Stimulated activated CD4-positive, alpha-beta T cell treated with anti-CD3 and anti-CD28 coated beads, Interleukin-1b, Interleukin-23, amount 100 ng/mL, for 24 hours (primary cell): ENCODE measurements at places on chromosomes 6 and 20.

DNA sequence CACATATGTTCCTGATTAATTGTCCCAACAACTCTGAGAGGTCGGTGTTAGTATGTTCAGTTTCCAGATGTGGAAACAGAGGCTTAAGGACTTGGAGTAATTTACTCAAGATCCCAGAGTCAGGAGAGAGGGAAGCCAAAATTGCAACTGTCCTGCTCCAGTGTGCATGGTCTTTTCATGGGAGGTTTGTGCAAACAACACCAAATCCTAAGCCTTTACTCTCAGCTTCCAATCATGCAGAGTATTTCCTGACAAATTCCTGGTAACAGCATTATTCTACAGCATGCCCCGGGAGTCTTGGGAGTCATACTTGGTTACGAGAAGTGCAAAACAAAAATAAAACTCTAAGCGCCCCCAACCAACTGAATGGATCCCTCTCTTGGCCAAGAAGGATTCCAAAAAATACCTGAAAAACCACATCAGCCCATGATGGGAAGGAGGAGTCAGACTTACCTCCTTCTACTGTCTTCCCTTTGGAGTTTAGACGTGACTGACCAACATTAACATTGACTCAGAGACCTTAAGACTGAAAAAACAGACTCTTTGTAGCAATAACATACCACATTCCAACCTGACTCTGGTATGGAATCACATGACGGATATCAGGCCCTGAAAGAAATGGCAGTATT lies 30.8 kb upstream of the PPP1R3G start:
- no peak for DNase-seq

GRCh38 chr20:41247523-41248367 lies 69.8 kb downstream of the ZHX3 start:
- no peak for DNase-seq

- no peak for DNase-seq
Observed at GRCh38 chr6:129845696-129846095, 15.4 kb downstream of the TMEM244 start.

GRCh38 chr6:149950423-149950822 lies 8.6 kb downstream of the ULBP2 start:
- DNase-seq = no peak

GRCh38 chr6:93713974-93714373 lies 294.6 kb upstream of the EPHA7 start:
- no peak for DNase-seq

GRCh38 chr20:40251284-40251932 lies 437.6 kb downstream of the MAFB start:
- no peak for DNase-seq

DNA sequence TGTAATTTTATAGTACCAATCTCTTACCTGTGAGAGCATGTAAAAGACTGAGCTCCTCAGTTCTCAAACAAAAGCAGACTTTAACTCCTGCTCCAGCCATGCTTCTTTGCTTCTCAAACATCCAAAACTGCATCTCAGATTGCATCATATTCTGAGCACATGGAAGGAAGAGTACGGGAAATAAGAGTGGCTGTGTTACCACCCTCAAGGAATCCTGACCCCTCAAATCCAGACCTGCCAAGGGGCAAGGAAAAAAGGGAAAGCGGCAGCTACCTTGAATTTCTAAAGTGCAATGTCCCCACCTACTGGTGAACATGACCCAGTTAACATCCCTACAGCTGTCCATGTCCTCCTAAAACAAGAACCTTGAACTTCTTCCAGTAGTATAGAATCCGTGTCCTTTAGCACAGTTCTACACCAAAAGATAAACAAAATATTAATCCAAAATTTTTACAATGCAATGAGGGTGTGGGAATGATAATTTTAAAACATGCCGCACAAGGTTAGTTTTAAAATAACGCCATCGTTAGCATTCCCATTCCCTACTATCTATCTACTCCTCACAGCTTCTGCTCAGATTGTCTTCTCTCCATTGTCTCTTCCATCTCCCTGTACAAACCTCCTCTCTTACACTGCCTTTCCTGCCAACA lies 34.1 kb upstream of the HLA-DQB1 start:
- peak; percentile 7 for DNase-seq

DNA sequence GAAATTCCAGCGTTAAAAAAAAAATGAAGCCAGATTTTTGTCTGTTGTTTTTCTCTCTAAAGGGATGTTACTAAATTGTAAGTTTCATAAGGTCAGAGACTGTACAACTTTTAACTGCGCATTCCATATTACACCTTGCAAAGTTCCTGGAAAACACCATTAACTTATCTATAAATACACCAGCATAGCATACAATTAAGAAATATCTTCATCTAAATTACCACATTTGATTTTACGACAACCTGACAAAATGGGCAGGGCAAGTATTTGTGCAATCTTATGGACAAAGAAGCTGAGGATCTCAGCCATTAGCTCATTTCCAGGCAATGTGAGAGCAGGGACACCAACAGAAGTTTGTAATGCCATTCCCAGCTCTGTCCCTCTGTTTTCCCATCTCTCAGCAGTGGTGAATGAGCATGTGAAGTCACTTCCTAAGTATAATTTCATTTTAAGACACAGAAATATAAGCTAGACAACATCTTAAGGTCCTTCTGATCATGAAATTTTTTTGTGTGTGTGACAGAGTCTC lies 12.9 kb upstream of the GCM1 start:
- DNase-seq = no peak

GRCh38 chr6:170378502-170378901 lies 71.9 kb downstream of the FAM120B start:
- no peak for DNase-seq

- DNase-seq = no peak
Observed at GRCh38 chr6:113697632-113698410, 159.3 kb upstream of the MARCKS start.

- DNase-seq = no peak
Observed at GRCh38 chr6:66051812-66052211, 344.8 kb upstream of the EYS start.

- DNase-seq = peak; percentile 48
Observed at GRCh38 chr6:149925974-149926777, 3.3 kb upstream of the RAET1G start.

DNA sequence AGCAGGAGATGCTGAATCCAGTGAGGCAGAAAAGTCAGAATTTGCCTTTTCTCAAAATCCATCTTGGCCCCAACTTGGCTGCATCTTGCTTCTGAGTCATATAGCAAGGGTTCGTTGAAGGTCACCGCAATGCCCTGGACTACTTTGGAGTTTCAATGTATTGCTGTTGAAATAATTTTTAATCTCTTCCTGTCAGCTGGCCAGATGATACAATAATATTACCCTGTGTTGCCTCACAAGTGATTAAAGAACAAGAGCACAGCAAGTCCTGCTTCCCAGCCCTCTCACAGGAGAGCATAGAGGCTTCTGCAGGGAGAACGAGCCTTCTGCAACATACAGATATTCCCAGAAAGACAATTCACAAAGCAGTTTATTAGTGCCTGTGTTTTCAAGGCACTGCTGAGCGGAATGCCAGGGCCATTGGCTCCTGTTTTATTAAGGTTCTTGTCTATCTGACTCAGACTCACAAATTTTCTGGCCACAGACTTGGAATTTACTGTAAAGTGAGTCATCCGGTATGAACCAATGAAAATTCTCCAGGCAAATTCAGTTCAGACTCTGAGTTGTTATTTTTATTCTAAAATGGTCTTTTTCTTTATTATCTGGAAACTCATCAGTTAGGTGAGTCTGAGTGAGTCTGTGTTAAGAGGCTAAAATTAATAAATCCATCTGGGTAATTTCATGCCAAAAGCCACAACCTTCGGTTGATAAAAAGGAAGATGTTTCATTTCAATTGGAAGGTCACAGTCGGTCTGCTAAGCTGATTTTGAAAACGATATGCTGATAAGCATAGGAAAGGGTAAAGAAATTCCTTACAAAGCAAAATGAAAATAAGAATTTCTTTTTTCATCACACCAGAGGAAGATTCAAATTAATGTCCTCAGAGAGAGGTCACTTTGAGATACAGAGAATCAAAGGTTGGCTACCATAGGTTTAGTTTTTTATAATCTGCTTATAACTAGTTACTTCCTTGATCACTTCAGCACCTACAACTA lies 289.4 kb upstream of the STXBP5 start:
- DNase-seq = no peak

GRCh38 chr6:109023356-109023925 lies 71.2 kb downstream of the SESN1 start:
- DNase-seq = no peak

GRCh38 chr6:25874118-25874517 lies at the start of gene SLC17A3:
Gene SLC17A3 (minus strand): TSS chr6:25874243. CDS start chr6:25868387, 5,856 bp downstream.
- no peak for DNase-seq

DNA sequence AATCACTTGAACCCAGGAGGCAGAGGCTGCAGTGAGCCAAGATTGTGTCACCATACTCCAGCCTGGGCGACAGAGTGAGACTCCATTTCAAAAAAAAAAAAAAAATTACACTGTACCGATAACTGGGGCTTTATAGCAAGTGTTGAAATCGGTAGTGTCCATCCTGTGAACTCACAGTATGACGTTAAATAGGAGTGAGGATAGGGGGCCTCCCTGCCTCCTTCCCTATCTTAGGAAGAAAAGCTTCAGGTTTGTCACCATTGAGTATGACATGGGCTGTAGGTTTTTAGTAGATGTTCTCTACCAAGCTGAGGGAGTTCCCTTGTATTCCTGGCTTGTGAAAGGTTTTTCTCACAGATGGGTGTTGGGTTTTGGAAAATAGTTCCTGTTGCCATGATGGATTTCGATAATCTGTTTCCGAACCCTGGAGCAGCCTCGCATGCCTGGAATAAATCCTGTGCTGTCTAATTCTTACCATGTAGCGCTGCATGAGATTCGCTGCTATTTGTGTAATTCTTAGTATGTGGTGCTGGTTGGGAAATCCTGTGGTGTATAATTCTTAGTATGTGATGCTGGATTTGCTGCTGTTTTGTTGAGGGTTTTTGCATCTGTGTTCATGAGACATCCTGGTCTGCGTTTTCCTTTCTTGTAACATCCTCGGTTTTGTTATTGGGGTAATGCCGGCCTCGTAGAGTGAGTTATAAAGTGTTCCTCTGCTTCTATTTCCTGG lies 23.6 kb downstream of the NTSR1 start:
- DNase-seq = no peak

DNA sequence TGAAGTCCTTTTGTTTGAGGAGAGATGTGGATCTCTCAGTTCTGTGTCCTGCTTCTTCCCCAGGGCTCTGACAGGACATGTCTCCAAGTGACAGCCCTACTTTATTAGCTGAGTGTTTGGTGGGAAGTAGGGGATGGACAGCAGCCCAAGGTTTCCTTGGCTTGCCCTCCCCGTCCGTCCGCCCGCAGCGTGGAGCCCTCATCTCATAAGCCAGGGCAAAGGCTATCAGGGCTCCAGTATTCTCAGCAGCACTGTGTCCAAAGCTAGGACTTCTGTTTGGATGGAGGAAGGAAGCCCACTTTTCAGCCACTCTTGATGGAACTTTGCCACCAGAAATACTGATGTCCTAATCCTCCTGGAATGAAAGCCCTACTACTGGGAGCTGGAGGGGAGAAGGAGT lies 13.6 kb downstream of the CDC5L start:
- DNase-seq = no peak

DNA sequence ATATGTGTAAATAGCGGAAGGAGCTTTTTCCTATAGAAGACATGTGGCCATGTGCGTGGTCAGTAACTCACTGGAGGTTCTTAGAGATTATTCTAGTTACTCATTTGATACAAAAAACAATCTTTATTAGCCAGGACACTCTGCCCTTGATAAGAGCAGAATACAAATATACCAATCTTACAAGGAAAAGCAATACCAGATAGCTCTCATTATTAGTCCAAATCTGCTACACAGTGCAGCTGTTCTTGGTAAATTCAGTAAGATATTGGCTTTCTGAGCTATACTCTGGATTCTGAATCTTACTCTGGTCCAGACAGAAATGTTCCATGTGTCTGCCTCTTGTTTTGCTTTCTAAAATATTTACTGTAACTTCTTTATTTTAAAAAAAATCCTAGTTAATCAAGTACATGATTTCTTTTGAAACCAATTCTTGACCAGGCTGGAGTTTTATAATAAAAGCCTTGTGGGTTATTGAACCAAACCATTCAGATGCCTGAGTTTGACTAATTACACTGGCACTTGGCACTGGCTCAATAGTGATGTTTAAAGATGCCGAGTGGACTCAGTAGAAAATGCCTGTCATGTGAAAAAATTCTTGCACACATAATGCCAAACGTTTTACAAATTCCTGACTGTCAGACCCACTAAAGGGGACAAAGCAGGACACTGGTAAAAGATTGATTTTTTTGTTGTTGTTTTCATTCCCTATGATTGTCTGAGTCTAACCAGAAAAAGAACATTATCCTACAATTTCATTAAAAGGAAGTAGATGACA lies 242.8 kb upstream of the TCF21 start:
- DNase-seq = no peak

DNA sequence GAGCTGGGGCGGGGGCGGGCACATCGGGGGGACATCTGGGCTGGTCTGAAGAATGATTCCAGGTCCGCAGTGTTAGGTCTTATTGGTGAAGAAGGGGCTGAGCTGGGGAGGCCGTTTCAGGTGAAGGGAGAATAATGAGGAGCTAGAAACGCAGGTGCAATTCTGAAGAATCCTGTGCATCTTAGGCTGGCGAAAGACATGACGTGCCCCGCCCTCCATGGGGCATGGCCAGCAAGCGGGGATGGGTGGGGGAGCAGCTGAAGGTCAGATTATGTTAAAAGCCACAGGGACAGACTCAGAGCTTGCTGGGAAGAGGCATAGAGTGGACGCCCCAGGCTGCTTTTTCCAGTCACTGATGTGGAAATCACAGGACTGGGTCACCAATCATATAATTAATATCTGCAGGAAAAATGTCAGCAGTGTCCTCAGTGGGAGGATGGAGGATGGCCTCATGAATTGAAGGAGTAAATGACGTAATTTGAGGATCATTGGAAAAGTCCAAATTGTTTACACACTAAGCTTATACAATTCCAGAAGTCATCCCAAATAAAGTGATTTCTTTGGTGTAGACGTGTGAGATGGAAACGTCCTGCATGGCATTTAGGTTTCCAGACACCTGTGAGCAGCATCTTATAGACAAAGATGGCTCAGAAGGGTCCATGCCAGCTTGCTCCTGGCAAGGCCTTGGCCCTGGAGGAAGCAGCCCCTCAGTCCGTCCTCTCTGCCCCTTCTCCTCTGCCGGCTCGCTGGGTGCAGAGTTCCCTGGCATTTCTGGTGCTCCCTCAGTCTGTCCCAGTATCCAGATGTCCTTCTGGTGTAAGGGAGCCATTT lies 109.6 kb upstream of the FRMD1 start:
- DNase-seq = no peak

DNA sequence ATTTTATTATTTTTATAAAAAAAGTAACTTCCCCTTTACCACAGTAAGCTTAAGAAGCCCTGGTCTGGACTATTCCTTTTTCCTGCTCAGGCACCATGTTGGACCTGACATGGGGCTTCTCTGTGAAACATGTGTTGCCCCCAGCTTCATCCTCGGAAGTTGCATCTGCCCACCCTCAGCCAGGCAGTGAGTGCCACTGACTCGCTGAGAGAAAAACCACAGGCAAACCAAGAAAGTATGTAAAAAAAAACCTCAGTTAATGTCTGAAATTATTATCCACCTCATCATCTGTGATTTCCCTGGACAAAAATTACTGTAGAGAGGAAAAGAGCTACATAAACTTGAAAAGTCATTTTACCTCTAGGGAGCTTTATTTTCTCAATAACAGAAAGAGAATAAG lies 109.9 kb upstream of the MCHR2 start:
- no peak for DNase-seq

GRCh38 chr20:17882065-17882833 lies 86.3 kb downstream of the SNX5 start:
- no peak for DNase-seq

- no peak for DNase-seq
Observed at GRCh38 chr20:58571356-58571692, 56.1 kb upstream of the APCDD1L start.

GRCh38 chr6:167000759-167001158 lies 1.6 kb downstream of the CEP43 start:
- DNase-seq = no peak

- DNase-seq = no peak
Observed at GRCh38 chr6:167575158-167575696, 250.3 kb downstream of the TTLL2 start.
